Daoy (cell line): ENCODE measurements at places on chromosomes 1 and 21. TPM values are rescaled to one million over a fixed set of nuclear protein-coding genes. Genes with fewer than 3 reads are reported as not detected.

GRCh38 chr1:214520544-214521165 is 30.7 kb downstream of the PTPN14 start:
- DNase-seq = no peak

DNA sequence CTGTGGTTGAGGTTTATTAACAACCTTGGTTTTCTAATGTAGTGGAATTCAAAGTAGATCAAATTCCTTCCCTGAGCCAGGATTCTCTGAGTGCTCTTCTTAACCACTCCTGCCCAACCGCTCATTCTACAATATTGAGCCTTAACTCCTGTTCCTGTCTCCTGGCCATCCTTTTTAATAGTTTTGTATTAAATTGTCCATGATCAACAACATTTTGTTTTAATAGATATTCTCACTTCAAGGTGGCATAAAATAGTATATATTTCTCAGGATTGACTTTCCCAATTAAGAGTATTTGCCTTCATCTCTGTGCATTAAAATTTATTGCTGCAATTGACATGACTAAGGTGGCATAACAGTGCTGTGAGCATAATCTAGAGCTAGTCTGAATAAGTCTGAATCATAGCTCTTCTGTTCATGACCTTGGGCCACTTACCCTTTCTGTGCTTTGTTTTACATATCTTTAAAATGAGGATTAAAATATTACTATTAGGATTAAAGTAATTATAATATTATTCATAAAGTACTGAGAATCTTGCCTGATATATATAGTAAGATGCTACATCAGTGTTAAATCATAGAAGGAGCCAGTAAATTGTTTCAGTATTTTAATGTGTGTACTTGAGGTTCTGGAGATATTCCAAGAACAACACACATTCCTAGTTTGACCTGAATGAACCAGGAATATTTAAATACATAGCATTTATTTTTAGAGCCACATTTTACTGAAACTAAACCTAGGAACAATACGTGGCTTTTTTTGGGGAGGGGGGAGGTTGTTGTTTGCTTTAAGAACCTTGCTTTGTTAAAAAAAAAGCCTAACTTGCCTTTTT is 76.4 kb downstream of the ADGRL2 start:
- peak; percentile 68 for DNase-seq

Gene CD48
- total RNA-seq = not detected in 2 replicates

DNA sequence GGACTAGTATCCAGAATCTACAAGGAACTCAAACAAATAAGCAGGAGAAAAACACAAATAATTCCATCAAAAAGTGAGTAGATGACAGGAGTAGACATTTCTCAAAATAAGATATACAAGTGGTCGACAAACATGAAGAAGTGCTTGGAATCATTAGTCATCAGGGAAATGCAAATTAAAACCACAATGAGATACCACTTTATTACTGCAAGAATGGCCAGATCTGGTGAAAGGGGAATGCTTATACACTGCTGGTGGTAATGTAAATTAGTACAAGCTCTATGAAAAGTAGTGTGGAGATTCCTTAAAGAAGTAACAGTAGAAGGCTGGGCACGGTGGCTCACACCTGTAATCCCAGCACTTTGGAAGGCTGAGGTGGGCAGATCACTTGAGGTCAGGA is 73.8 kb downstream of the POU2F1 start:
- DNase-seq = peak; percentile 29

GRCh38 chr1:177650947-177651346 is 318.9 kb downstream of the SEC16B start:
- DNase-seq = no peak

Gene CD52
- total RNA-seq = not detected in 2 replicates

GRCh38 chr1:85983316-85983715 is 173.3 kb downstream of the COL24A1 start:
- DNase-seq = no peak

Gene LDLRAD1
- not detected in 2 replicates for total RNA-seq

Gene OR2M7
- not detected in 2 replicates for total RNA-seq

GRCh38 chr1:15876357-15877055 is 29.0 kb downstream of the SPEN start:
- DNase-seq = no peak

- DNase-seq = peak; percentile 59
Observed at GRCh38 chr21:44931137-44931500, 8.7 kb upstream of the SLX9 start.

GRCh38 chr1:41650028-41650880 is 165.8 kb upstream of the EDN2 start:
- peak; percentile 66 for DNase-seq

DNA sequence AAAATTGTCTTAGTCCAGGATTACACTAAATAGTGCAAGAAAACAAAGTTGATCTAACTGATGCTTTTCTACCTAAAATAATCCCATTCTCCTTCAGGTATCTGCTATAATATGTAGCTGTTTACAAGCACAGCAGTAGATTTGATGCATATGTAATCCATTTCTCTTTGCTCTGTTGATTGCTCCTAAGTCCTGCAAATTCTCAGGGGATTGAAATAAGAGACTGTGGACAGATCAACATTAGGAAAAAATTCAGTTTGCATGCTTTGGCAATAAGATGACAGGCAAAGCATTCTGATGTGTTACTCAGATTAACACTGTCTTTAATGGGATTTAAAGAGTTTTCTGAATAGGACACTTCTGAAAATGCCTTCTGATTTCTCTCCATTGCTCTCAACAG is 34.7 kb downstream of the RNF11 start:
- no peak for DNase-seq

- DNase-seq = no peak
Observed at GRCh38 chr1:157235307-157235706, 97.1 kb upstream of the ETV3 start.

DNA sequence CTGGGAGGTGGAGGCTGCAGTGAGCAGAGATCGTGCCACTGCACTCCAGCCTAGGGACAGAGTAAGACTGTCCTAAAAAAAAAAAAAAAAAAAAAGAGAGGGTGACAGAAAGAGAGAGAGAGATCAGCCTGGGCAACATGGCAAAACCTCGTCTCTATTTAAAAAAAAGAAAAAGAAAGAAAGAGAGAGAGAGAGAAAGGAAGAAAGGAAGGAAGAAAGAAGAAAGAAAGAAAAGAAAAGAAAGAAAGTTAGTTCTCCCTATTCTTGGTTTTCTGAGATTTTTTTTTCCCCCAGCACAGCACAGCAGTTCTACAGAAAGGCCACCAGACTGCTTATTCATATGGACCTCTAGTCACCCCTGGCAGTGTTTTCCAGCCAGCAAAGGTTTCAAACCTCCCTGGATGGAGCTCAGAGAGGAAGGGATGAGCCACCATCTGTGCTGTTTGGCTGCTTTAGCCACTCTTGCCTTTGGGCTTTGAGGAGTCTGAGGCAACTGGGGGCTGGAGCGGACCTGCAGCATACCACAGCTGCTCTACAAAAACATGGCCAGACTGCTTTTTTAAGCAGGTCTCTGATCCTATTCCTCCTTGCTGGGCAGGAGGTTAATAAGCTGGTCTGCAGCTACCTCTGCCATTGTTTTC is 10.6 kb downstream of the S100A6 start:
- no peak for DNase-seq

DNA sequence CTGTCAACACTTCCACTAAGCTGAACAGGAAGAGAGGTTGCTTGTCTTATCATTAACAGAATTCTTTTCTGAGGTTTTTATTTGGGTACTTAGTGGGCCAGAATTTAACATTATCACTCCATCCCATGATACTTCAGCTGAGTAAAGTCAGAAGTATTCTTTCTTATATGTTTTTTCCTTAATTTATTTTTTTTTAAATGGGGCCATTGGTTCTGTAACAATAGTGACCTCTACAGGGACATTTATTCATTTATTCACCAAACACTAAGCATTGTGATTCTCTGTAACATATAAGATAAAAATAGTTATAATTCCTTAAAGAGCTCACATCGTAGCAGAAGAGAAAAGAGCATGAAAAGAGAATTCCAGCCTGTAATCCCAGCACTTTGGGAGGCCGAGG is 9.8 kb downstream of the GREM2 start:
- no peak for DNase-seq

GRCh38 chr1:21663951-21664805 is 5.0 kb downstream of the RAP1GAP start:
- no peak for DNase-seq

- DNase-seq = peak; percentile 93
Observed at GRCh38 chr1:9766759-9767442, 56.9 kb downstream of the CLSTN1 start.

DNA sequence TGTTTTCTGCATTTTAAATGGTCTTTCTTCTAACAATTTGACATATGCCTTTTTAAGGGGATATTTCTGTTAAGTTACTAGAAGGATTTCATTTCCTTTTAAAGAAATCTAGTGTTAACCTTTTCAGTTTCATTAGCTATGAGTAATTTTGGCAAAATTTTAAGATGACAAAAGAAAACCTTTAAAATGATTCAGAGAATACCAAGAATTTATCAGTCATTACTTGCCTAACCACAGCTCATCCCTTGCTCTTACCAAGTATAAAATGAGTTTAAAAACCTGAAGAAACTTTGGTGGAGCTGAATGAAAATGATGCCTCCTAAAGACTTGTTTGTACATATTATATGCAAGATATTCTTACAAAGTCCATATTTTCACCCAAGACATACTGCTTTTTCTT is 101.7 kb downstream of the NEK7 start:
- DNase-seq = peak; percentile 11

DNA sequence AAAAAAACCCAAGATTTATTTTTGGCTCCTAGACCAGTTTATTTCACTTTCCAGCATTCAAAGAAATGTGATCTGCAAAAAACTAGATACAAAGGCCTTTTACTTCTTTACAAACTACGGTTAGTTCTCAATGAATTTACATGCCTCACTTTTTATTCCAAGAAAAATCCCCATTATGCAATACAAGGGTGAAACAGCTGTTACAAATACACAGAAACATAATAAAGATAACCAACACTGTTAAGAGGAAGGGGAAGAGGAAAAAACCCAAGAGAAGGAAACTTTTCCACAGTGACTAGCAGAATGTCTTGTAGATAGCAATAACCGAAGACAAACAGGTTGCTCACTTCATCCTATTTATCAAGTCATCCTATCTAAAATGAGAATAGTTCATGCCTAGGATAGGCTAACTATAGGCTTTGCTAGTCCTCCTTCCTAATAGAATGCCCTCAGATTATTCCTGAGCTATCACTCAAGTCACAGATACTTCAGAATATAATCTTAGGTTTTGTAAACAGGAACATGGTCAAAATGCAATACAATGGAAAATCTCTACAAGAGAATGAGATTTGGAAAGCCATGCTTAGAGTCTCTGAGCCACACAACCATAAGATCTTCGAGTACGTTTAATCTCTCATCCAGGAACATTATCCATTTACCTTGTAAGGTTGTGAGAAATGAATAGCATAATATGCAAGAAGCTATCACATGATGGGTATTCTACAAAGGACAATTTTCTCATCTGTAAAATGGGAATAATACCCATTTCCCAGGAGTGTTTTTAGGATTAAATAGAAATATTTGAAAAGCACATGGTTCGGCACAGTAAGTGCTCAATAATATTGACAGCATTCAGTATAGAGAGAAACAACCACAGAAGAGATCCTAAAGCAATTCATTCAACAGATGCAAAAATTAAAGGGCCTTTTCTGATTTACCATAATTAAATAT is 5.4 kb downstream of the PNRC2 start:
- DNase-seq = no peak

DNA sequence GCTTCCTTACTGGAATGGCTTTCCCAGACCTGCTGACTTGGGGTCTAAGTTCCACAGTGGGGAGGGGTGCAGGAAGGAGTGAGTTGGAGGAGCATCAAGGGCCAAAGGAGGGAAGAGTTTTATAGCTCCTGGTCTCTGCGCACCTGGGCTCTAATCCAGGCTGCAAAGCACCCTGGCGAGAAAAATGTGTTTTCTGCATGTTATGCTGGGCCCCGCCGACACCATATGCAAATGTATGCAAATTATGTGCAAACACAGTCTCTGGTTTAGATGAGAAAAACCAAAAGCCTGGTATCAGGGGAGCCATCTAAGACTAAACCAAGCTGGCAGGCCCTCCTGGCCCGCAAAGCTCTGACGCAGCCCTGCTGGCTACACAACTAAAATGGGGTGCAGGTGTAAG is 95.0 kb downstream of the VWA5B1 start:
- DNase-seq = no peak

DNA sequence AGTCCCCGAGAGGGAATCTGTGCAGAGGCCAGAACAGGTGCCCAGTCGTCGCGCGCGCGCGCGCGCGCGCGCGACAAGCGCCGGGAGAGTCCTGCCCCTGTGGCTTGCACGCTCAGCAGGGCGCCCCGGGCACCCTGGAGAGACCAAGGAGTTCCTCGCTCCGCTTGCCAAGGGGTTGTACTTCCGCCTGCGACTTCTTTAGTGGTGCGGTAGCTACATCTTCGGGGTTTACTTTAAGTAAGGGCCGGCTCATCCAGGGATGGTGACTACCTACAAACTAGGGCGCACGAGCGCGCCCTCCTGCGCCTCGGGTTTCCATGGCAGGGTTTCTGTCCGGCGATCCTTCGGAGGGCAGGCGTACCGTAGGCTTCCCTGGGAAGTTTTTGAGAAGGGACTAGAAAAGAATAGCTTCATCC is 1.4 kb downstream of the LHX4 start:
- peak; percentile 62 for DNase-seq

DNA sequence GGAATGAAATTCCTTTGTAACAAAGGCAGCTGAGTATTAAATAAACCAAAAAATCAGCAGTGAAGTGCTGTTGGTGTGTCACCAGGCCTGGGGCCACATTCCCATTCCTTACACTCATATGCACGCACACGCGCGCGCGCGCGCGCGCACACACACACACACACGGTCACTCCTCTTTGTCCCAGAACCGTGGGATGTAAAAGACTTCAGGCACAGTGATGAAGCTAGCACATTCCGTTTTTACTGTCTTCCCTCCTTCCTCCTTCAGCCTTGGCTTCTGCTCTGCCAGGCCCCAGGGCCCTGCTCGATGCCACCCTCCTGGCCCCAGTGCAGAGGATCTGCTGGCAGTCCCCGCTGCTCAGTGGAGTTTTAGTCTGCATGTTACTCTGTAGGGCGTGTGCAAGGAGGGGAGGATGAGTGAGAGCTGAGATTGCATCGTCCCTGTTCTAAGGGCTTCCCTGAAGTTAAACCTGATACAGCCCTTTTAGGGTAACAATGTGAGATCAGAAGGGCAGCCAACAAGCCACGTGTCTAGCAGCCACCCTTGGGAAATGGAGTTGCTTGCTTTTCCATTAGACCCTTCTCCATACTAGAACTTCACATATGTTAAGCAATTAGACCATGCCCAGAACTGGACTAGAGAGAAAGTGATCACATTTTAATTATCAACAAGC is 71.7 kb upstream of the WDR26 start:
- no peak for DNase-seq

DNA sequence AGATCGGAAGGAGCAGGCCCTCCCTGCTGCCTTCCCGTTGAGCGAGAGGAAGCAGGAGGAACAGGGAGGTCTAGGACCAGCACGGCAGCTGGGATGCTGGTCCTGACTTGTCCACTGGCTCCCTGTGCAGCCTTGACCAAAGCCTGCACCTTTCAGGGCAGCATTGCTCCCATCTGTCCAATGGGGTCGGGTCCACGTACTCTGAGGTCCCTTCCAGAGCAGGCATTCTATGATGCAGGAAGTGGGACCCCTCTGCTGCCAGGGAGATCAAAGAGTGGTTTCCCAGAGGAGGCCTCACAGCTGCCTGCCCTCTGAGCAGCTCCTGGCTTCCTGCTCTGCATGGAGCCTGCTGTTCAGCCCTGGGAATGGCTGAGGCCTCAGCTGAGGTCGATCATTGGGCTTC is 21.7 kb upstream of the ZNF362 start:
- DNase-seq = no peak
